Stimulated activated CD8-positive, alpha-beta memory T cell treated with anti-CD3 and anti-CD28 coated beads, Interleukin-15, amount 100 ng/mL, for 48 hours (primary cell): ENCODE measurements at places on chromosomes 16 and 17.

- no peak for DNase-seq
Measured at GRCh38 chr17:81902023-81902652, at the start of gene NPB. Gene NPB, plus strand, starts transcription at chr17:81902238. Its CDS starts 40 bp downstream, at chr17:81902278.

DNA sequence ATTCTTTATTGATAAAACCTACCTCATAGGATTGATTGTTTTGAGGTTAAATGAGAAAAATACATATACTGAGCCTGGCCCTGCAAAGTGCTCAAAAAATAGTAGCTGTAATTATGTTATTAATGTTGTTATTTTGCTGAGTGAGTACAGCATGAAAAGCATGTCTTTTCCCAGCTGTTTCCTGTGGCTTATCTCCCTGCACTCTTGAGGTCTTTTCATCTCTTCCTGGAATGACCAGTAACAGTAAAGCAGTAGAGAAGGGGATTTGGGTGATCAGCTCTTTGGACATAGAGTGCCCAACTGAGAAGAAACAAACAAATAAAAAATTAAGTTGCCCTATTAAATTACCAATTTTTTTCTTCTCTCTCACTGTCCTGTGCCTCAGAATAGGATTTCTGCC, 53.7 kb downstream of the NFAT5 start:
- DNase-seq: no peak

GRCh38 chr16:69863401-69864281, 87.5 kb upstream of the CLEC18A start:
- DNase-seq: no peak

DNA sequence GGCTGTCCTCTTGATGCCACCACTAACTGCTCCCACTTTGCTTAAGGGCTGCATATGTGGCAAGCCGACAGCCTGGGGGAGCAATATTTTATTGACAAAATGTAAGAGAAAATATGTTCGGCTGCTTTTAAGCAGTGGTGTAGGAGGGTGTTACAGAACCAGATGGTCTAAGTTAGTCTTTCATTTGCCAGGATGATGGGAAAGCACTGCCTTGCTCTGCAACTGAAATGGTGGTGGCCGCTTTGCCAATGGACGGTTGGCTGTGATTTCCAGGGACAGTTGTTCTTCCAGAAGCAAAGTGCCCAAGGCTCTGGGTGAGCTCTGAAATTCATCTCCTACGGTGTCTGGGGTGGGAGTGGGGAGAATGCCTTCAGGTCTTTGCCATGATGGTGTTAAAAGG, 469.3 kb downstream of the TOX3 start:
- DNase-seq: no peak

GRCh38 chr16:50457423-50457822, 88.6 kb upstream of the BRD7 start:
- DNase-seq: no peak

DNA sequence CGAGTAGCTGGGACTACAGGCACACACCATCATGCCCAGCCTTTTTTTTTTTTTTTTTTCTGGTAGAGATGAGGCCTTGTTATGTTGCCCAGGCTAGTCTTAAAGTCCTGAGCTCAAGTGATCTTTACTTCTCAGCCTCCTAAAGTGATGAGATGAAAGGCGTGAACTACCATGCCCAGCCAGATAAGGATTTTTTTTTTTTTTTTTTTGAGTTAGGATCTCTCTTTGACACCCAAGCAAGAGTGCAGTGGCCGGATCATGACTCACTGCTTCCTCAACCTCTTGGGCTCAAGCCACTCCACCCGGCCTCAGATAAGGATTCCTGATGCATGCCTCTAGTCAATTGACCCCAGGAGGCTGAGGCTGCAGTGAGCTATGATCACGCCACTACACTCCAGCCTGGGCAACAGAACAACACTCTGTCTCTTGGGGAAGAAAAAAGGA, 11.2 kb upstream of the PLEKHG4 start:
- no peak for DNase-seq

- no peak for DNase-seq
Measured at GRCh38 chr16:67301080-67301782, 21.9 kb downstream of the PLEKHG4 start.

DNA sequence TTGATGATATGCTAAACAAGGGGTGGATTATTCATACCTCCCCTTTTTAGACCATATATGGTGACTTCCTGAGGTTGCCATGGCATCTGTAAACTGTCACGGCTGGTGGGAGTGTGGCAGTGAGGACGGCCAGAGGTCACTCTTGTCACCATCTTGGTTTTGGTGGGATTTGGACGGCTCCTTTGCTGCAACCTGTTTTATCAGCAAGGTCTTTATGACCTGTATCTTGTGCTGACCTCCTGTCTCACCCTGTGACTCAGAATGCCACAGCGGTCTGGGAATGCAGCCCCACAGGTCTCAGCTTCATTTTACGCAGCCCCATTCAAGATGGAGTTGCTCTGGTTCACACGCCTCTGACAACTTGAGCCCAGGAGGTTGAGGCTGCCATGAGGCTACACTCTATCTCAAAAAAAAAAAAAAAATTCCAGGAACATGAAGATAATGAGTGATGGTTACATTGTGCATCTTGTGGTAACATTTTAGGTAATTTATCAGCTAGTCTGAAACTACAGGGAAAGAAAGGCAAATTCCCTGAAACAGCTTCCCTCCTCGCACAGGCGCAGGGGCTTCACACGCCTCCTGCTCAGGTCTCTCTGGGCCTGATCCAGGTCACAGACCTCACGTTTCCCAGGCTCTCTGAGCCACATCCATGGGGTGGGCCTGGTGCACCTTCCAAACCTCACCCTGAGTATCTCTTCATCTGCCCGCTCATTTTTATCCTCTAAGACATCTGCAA, 15.3 kb upstream of the UBE2I start:
- DNase-seq: no peak

DNA sequence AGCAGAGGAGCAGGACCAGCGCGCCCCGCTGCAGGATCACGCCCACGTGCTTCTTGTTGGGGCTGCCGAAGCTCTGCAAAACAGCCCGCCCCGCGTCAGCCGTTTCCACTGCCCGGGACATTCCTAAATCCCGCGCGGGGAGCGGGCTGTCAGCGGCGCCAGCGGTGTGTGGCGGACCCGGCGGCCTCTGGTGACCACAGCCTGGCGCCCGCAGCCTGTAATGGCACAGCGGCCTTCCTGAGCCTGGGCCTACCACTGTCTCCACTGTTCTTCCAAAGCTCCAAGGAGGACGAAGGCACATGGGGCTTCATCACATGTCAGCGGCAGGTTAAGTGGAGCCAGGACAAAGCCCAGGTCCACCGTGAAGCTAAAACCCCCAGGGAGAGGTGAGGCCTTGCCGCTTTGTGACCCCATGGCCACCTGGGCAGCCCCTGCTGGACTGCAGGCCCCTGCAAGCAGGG, 2.5 kb downstream of the SLC47A2 start:
- no peak for DNase-seq
